ENCODE measurements at places on chromosomes 4 and X. TPM values are rescaled to one million over a fixed set of nuclear protein-coding genes. Genes with fewer than 3 reads are reported as not detected.

Gene PNMA6F
- polyA plus RNA-seq, result not detected

Gene LONRF3
- 4.4 TPM for polyA plus RNA-seq

Gene UBA6
- 30.9 TPM for polyA plus RNA-seq

Gene GLUD2
- 0.27 TPM for polyA plus RNA-seq

Gene ETDA
- polyA plus RNA-seq, result not detected

Gene TSPAN6
- polyA plus RNA-seq, result 53.7 TPM

Gene SSX2
- polyA plus RNA-seq, result not detected

Gene FGFBP1
- not detected for polyA plus RNA-seq

Gene HTN1
- polyA plus RNA-seq, result not detected

Data from endothelial cell of umbilical vein (primary cell).